Transverse colon (tissue), 4 donors: ENCODE measurements at places on chromosomes 6 and 20.

GRCh38 chr6:10532392-10532791 is 11.2 kb downstream of the GCNT2 start:
- DNase-seq: no peak
- H3K27me3 ChIP-seq: no peaks in the 10 kb centered on the region
- H3K27ac ChIP-seq: no peak overlapping the region
- H3K4me3 ChIP-seq: no peak overlapping the region
- peaks cover 19% of the 10 kb centered on the region for H3K4me1 ChIP-seq

DNA sequence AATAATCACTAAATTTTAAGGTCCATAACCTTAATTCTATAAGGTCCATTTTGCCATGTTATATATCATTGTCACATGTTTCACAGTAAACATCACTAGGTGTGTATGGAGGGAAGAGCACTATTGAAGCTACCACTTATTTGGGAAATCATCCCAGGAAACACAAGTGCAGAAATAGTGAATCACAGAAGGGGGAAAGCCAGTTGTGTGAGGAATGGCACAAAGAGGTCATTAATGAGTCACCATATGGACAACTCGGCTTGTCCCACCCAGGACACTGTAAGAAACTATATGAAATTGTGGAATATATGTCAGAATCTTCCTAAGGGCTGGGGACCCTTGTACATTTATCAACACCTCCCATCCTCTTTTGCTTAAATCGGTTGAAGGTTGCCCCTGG is 13.7 kb downstream of the BTN3A1 start:
- no peak overlapping the region for H3K27ac ChIP-seq
- no peak for DNase-seq
- H3K4me1 ChIP-seq: no peaks in the 10 kb centered on the region
- no peaks in the 10 kb centered on the region for H3K27me3 ChIP-seq

DNA sequence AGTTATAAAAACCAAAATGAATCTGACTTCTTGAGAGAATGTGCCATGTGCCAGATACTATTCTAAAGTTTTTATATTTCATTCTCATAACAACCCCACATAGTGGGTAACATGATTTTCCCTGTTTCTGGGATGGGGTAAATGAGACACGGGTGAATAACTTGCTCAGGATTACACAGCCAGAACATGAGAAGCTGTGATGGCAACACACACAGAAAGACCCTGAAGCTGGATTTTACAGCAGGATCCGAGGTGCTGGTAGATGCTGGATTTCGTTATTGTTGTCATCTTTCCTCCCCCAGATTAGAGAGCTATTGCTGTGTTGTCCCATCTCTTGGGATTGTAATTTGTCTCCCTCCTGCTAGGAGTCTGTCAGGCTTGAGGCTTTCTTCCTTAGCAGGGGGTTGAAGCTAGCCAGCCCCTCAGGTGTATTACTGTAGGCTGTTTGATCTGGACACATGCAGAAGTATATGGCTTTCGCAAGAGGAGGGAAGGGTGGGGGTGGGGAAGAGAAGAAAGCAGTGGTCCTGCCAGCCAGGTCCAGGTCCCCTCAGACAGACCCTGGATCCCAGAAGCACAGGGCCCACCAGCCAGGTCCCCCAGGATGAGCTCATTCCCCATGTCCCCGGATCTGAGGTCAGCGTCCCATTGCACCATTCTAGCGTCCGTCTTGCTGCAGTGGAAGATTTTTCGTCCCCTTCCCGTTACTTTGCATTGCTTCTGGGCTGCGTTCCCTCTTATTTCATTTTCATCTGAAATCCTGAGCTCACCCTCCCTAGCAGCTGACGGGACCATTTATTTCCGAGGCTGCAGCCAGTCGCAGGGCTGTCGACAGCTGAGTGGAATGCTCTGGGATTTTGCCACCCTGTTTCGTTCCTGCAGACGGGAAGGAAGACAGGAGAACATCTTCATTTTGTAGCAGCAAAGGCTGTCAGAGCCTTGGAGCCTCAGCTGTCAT is 7.3 kb upstream of the KCNG1 start:
- no peak overlapping the region for H3K27ac ChIP-seq
- H3K27me3 ChIP-seq: peaks cover 65% of the 10 kb centered on the region

- DNase-seq: no peak
- H3K27me3 ChIP-seq: no peaks in the 10 kb centered on the region
- no peak overlapping the region for H3K4me3 ChIP-seq
- H3K27ac ChIP-seq: no peak overlapping the region
- no peaks in the 10 kb centered on the region for H3K36me3 ChIP-seq
Observed at GRCh38 chr20:59561614-59562277, 42.6 kb upstream of the PHACTR3 start.
